ENCODE measurements at places on chromosomes 7 and 10.

DNA sequence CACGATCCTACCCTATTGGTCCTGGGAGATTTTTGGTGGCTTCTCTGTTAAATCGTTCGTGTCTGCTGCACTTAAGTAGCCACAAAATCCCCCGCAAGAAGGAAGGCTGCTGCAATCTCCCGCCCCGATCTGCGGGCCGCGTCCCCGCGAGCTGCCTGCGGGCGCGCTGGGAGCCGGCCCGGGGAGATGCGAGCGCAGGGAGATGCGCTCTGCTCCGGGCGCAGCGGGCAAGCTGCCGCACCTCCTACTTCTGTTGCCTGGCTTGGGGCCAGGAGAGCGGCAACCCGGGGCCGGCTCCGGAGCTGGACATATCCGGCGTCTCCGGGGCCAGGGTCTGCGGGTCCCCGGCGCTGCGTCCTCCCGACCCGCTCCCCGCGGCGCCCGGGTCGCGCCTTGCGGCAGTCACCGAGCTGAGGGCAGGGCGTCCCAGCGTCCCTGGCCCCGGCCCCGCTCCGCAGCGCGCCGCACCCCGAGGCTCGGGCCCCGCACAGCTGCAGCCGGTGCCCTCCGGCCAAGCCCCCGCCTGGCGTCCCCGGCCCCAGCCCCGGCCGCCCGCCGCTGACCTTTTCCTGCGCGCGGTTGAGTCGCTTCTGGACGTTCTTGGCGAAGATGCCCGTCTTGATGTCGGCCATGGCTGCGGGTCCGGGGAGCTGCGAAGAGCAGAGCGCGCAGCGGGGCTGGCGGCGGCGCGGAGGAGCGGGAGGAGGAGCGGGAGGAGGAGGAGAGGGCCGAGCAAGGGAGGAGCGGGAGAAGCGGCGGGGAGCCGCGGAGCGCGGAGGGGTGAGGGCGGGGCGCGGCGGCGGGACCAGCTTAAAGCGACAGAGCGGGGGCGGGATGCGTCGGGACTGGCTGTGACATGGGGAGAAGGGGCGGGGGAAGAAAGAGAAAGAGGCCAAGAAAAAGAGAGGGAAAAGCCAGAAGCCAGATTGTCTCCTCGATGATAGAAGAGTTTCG is at the start of gene AMPH:
TSS of gene AMPH (minus strand) at position 654 of the 954 bp plus-strand sequence. CDS start at position 632, 22 bp downstream.
- DNase-seq: no peak

GRCh38 chr7:117780832-117781231 is 92.4 kb downstream of the CTTNBP2 start:
- no peak for DNase-seq

DNA sequence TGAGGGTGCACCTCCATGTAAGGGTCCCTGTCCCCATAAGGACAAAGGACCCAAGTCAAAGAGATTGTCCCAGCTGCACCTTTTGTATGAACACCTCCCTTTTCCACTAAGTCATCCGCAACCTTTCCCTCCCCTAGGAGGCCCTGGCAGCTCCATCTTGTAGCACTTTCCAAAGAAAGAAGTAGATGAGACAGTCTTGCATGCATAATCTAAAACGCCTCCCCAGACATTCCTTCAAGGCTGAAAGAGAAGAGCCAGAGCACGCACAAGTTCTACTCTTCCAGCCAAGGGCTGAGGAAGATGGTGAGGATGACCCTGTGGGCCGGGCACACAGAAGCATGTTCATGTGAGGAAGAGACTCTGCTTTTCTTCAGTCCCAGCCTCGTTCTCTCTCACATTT is 194.4 kb downstream of the TNS3 start:
- no peak for DNase-seq

DNA sequence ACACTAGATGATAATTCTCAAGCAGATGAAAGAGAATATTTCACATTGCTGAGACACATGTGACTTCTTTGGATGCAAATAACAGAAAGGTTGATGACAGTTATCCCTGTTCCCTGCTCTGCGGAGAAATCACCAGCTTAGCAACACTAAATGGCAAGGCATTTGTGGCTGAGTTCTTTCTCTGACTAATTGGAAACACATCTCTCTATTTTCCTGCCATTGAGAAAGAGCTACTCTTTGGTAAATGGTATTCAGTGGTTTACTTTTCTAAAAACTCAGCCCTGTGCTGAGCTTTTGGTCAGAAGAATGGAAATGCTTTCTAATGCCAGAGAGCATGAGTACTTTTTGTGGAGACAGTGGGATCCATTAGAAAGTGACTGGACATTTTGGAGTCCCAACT is 771.4 kb downstream of the LRMDA start:
- DNase-seq: no peak
